GM04503 (cell line): ENCODE measurements at places on chromosomes 7 and 10.
A peak's percentile ranks its signal among the peaks of the same experiment; 100 is the strongest.

- no peak for DNase-seq
Observed at GRCh38 chr10:100715445-100716385, 29.7 kb upstream of the PAX2 start.

GRCh38 chr10:60536529-60537114, 146.9 kb upstream of the ANK3 start:
- no peak for DNase-seq

DNA sequence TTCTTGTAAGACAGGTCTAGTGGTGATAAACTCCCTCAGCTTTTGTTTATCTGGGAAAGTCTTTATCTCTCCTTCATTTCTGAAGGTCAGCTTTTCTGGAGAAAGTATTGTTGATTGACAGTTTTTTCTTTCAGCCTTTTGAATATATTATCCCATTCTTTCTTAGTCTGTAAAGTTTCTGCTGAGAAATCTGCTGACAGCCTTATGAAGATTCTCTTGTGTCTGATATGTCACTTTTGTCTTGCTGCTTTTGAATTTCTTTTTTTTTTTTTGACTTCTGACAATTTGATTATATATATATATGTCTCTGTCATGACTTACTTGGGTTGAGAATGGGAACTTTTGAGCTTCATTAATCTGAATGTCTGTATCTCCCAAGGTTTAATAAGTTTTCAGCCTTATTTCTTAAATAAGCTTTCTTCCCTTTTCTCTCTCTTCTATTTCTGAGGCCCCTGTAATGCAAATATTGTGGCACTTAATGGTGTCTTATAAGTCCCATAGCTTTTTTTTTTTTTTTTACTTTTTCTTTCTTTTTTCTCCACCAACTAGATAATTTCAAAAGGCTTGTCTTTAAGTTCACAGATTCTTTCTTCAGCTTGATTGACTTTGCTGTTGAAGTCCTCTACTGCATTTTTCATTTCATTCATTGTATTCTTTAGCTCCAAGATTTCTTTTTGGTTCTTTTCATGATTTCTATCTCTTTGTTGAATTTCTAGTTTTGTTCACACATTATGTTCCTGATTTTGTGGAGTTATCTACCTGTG, 81.4 kb upstream of the IL6 start:
- DNase-seq = no peak

DNA sequence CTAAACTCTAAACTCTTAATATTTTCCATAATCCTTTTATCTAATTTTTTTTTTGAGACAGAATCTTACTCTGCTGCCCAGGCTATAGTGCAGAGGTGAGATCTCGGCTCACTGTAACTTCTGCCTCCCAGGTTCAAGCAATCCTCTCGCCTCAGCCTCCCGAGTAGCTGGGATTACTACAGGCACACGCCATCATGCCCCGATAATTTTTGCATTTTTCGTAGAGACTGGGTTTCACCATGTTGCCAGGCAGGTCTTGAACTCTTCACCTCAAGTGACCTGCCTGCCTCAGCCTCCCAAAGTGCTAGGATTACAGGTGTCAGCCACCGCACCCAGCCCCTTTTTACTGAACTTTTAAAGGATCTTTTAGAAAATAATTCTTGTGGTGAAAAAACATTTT, 110.2 kb upstream of the PHF14 start:
- DNase-seq = no peak

GRCh38 chr10:103980288-103980906, 13.5 kb downstream of the SLK start:
- no peak for DNase-seq

GRCh38 chr7:33334349-33334748, 205.0 kb downstream of the BBS9 start:
- no peak for DNase-seq

DNA sequence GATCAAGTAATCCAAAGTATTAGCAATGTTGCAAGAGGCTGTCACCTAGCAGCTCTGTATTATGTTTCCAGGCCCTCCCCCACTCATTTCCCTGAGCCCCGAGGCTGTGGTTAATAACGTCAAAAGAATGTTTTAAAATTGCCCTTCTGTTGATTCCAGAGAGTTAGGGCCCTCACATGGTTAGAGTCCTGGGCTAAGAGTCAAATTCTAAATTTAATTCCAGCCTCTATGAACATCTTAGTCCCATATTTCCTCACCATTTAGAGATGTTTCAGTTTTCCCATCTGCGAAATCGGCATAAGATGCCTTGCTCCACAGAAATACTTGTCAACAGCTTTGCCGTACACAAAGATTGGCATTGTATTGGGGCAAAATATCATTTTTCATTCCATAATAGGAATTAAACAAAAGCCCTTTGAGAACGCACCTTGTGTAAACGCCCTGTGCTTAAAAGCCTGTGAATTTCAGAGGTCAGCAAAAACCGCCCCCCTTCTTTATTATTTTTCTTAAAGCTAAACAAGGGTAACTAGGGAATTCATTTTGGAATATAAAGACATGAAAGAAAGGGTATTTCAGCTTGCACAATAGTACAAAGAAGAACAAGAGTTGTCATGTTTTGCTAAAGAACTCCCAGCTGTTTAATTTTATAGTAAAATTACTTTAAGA, 135.8 kb downstream of the ARID5B start:
- DNase-seq = no peak

GRCh38 chr7:151025924-151026671, 1.8 kb upstream of the ATG9B start:
- no peak for DNase-seq

DNA sequence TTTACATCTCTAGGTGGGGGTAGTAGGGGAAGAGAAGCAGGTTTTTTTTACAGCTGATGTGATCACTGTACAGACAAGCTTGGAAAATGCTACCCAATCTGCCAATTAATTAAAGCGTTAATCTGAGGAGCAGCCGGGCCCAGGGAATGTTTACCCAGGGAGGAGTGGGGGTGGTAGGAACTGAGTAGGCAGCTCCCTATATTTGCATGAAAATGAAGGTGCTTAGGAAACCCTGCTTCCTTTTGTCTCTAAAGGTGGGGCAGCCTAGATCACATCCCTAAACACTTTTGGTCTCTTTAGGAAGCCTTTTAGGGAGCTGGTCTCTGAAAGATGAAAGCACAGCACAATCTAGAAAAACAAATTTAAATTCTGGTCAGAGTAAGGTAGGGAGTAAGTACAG, 53.0 kb upstream of the NFKB2 start:
- no peak for DNase-seq

DNA sequence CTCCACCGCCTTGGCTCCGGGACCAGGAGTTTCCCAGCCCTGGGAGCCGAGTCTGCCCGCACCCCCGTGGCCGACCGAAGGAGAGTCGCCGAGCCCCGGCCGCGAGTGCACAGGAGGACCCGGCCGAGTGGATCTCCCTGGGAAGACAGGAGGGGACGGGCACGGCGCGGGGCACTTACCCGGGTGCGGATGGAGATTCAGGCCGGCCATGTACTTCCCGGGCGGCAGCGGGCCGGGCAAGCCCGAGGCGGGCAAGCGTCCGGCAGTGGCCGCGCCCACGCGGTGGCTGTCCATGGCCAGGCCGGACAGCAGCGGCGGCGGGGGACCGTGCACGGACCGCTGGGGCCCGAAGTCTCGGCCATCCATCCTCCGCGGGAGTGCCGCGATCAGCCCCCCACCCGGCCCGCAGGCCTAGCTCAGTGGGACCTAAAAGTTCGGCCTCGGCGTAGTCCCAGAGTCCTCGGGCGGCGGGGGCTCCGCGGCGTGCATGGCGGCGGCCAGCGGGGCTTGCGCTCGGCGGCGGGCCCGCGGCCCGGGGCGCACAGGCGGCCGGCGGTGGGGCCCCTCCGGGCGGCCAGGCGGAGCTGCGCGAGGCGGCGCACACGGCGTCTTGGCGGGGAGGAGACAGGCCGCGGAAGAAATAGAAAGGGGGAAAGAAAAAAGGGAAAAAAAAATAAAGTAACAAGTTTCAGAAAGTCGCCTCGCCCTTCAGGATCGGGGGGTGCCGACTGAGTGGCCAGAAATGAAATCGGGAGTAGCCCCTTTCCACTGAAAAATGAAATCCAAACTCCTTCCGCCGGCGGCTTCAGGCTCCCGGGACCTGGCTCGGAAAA, 2.5 kb downstream of the TNRC18 start:
- no peak for DNase-seq

DNA sequence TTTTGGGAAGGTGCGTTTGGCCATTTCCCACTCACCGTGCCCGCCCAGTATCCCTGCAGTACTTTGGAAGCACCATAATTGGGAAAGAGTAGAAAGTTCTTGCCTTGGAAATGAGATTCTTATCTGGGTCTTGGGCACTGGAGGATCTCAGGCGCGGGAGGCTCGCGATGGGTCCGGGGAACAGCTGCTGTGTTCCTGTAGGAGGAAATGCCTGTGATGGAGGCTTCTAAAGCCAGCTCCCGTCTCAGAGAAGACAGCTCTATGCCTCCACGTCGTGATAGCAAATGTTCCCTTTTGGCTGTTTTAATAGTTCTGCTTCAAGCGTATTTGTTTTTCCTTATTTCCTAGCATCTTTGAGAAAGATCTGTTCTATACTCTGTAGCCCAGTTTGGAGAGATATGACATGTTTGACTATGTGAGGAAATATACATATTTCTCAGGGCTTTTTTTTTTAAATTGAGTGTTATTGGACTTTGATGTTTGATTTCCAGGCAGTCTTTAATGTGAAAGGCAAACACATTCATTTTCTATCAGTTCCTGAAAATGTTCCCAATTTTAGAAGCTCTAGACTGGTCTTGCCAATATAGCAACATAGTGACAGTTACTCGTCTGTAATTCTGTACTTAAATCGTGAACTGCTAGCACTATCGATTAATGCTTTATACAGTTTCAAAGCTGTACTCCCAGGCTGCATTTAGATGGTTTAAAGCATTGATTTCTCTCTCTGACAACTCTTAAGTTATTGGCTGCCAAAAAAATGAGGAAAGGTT, 280.8 kb downstream of the DPP6 start:
- no peak for DNase-seq

DNA sequence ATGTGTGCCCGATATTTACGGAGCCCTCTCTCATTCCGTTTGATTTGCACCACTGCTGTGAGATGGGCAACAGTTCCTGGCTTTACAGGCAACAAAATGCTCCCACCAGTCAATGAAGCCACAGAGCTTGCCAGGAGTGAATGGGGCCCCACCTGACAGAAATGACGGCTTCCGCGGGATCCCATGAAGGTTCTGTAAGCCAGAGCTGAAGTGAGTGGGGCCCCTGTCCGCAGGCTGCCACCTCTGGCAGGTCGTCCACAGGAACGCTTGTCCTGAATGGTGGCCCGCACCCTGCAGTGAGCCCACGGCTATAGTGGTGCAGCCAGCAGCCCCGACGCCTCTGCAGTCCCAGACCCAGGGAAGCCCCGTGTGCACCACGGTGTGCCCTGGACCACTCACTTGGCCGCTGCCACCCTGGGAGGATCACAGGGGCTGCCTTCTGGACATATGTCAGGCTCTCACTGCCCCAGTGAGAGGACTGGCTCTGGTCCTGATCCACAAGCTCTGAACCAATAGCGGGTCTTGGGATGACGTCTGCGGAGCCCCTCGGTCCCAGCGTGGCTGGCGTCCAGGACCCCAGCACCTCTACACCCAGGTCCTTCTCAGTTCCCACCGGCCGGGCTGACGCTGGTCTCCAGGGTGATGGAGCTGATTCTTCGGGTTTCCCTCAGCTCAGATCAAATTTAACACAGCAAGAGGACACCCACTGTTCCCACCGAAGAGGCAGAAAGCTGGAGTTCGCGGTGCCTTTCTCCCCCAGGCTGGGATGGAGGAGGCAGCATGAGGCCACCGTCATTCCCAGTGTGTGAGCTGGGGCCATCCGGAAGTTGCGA, 511.9 kb downstream of the DNAJB6 start:
- DNase-seq = no peak

DNA sequence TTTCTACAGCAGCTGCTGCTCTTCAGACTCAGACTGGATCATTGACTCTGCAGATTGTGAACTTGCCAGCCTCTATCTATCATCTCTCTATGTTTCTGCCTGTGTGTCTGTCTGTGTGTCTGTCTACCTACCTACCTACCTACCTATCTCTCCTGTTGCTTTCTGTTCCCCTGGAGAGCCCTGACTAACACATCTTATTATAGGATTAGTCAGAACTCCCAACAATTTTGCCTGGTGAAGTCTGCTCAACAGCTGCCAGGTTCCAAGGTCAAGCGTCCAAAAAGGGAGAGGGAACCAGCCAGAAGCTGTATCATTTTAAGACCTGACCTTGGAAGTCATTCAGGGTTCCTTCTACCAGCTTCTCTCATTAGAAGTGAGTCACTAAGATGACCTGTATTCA, 579.0 kb upstream of the DPP6 start:
- no peak for DNase-seq

GRCh38 chr7:71290452-71290851, 158.5 kb downstream of the GALNT17 start:
- DNase-seq = no peak

GRCh38 chr7:12067156-12067831, 143.8 kb upstream of the TMEM106B start:
- no peak for DNase-seq

- no peak for DNase-seq
Observed at GRCh38 chr10:26408858-26409494, 29.2 kb upstream of the APBB1IP start.

DNA sequence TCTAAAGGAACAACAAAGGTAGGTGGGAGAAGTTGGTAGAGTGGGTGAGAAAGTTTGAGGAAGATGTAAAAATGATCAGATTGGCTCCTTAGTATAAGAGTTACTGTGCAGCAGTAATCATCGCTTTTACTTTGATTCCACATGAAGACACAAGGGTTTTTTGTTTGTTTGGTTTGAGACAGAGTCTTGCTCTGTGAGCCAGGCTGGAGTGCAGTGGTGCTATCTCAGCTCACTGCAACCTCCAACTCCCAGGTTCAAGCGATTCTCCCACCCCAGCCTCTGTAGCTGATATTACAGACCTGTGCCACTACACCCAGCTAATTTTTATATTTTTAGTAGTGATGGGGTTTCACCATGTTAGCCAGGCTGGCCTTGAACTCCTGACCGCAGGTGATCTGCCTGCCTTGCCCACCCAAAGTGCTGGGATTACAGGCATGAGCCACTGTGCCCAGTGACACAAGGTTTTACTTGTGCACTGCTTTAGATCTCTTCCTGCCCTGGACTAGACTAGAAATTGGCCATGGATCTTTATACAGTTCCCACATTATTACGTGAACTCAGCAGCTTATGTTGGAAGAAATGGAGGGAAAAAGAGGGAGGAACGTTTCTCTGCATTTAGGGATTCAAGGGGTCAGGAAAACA, 10.7 kb downstream of the LUC7L2 start:
- no peak for DNase-seq

- peak; percentile 9 for DNase-seq
Observed at GRCh38 chr10:16545116-16545736, 23.5 kb upstream of the C1QL3 start.

DNA sequence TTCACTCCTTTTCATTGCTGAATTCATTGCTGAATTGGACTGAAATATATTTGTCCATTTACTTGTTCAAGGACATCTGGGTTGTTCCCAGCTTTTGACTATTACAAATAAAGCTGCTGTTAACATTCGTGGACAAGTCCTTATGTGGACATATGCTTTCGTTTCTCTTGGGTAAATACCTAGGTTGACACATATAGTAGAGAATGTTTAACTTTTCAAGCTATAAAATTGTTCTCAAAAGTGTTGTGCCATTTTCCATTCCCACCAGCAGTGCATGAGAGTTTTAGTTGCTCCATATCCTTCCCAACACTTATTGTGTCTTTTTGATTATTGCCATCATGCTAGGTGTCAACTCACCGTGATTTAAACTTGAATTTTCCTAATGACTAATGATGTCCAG, 17.5 kb upstream of the CPVL start:
- no peak for DNase-seq

- DNase-seq = no peak
Observed at GRCh38 chr10:122949296-122949695, 4.7 kb downstream of the C10orf88 start.

GRCh38 chr7:135281363-135281949, 47.8 kb downstream of the STRA8 start:
- DNase-seq = peak; percentile 39
